NCI-H2081 (cell line): ENCODE measurements at places on chromosomes 4 and X.

GRCh38 chrX:114038358-114038757, 545.5 kb upstream of the HTR2C start:
- no peak for DNase-seq

DNA sequence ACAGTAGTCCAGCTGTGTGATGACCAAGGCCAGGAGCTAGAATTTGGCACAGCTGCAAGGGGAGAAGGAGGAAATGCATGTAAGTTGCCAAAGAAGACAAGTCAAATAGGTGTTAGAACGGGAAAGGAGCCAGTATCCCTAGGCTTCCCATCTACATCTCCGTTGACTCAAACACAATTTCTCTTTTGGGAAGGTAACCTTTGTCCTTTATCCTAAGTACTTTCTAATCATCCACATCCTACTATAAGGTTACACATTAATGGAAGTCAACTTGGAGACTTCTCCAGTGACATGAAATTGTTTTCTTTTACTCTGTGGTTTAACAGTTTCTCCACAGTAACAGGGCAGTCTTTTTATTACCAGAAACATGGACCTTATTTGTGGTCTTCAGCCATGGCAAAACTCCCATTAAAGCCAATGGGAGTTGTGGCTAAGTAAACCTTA, 620.0 kb downstream of the ANKRD50 start:
- DNase-seq: no peak

- no peak for DNase-seq
These were observed 148.7 kb upstream of the TBC1D9 start for GRCh38 chr4:140904904-140905303.

GRCh38 chr4:38752372-38752940, 30.3 kb downstream of the TLR10 start:
- no peak for DNase-seq

DNA sequence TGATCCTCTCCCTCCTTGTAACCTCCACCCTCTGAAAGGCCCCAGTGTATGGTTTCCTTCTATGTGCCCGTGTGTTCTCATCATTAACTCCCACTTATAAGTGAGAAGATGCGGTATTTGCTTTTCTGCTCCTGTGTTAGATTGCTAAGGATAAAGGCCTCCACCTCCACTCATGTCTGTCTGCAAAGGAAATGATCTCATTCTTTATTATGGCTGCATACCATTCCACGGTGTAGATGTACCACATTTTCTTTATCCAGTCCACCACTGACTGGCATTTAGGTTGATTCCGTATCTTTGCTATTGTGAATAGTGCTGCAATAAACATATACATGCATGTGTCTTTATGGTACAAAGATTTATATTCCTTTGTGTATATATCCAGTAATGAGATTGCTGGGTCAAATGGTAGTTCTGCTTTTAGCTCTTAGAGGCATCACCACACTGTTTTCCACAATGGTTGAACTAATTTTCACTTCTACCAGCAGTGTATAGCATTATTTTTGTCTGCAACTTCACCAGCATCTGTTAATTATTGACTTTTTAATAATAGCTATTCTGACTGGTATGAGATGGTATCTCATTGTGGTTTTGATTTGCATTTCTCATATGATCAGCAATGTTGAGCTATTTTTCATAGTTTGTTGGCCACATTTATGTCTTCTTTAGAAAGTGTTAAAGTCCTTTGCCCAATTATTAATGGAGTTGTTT, 1030.9 kb downstream of the FSTL5 start:
- no peak for DNase-seq
